ENCODE measurements at places on chromosomes 6 and 20.
A peak's percentile ranks its signal among the peaks of the same experiment; 100 is the strongest.

DNA sequence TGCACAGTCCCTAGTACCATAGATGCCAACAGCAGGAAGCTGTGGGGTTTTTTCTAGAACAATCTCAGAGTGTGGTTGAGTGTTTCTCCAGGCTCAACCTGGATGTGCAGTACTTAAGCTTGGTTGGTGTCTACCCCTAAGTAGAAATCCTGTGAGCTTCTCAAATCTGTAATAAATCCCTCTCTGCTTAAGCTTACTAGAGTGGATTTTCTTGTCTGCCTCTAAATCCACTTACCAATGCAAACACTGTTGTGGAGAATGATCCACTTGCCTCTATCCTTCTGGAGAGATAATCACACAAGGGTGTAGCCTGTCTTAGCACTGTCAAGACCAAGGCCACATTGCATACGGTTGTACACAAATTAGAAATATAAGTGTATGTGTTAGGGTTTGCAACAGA is 43.3 kb upstream of the CLIC5 start:
- no peak for DNase-seq

GRCh38 chr20:50379049-50379990 is 130.9 kb upstream of the PTPN1 start:
- DNase-seq, result peak; percentile 85

GRCh38 chr20:8305449-8305978 is 173.4 kb downstream of the PLCB1 start:
- DNase-seq, result peak; percentile 58

GRCh38 chr20:35172434-35172806 is 548 bp downstream of the PROCR start:
- DNase-seq, result no peak

- no peak for DNase-seq
These were observed 95.5 kb downstream of the THBS2 start for GRCh38 chr6:169158174-169158573.

DNA sequence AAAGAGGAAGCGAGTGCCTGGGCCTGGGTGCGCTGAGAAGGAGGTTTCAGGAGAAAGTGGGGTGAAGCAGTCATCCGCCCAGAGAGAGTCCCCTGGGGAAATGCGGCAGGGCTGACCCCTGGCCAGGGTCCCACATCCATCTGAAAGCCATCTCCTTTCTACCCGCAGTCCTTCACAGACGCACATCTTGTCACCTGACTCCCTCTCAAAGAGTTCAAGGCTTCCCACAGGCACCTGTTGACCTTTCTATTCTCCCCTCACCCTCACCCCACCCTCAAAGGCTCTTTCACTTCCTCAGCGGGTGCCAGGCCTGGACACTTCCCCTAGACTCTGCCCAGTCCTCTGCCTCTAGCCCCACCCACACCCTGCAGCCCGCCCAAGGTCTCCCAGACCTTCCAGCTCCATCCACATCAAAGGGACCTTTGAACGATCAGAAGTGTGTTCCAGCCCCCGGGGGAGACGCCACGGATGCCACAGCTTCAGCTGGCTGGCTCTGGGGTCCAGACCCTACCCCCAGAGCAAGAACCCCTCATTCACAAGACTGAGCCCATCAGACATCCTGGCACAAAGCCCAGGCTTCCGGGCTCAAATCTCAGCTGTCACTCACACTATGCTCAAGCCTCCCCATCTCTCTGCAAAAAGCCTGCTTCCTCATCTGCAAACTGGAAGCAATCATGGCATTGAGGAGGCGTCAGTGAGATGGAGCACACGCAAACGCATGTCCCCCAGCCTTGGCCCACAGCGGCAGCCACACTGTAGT is 2.1 kb downstream of the CTSZ start:
- DNase-seq, result peak; percentile 89

DNA sequence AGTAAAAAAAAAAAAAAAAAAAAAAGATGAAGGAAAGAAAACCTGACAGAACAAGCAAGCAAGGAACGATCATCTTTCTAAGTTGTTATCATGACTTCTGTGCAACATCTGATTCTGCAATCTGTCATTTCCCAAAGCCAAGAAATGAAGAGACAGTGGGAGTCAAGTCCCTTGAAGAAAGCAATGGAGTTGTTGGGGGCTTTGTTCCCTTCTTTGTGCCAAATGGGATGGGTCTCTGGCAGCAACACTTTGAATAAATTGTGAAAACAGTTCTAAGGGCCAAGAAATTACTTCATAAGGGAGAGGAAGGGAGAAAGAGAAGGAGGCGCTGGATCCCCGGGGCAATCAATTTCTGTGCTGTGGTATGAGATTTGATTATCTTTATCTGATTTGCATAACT is 33.3 kb upstream of the RSPO3 start:
- DNase-seq, result no peak

DNA sequence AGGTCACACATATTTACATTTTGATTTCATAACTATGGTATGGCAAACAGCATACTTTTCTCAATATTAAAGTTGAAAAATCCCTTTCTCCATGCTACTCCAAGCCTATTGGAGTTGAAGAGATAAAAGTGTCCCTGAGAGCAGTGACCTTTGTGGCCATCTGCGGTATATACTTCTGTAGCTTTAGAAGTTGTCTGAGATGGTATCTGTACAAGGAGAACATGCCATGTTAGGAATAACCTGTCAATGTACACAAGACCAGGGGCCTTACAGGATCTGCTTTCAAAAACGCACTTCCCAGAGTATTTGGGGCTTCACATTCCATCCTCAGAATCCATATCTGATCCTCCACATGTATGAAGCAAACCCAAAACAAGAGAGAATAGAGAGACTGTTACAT is 226.7 kb downstream of the MEI4 start:
- no peak for DNase-seq

All from inflammatory macrophage treated with lipopolysaccharide for 4 hours (primary cell).